ENCODE measurements at places on chromosomes 12 and 14. TPM values are rescaled to one million over a fixed set of nuclear protein-coding genes. Genes with fewer than 3 reads are reported as not detected.

Gene NUAK1
- 43.5 TPM for total RNA-seq

GRCh38 chr12:120428597-120429229 lies 9.2 kb upstream of the COX6A1 start:
- no peak for DNase-seq

GRCh38 chr14:20631023-20631879 lies 10.2 kb downstream of the OR6S1 start:
- DNase-seq: no peak

Gene PLEKHH1
- total RNA-seq: 30.6 TPM

Gene LMBR1L
- total RNA-seq: 46.2 TPM

Gene AQP6
- not detected for total RNA-seq

DNA sequence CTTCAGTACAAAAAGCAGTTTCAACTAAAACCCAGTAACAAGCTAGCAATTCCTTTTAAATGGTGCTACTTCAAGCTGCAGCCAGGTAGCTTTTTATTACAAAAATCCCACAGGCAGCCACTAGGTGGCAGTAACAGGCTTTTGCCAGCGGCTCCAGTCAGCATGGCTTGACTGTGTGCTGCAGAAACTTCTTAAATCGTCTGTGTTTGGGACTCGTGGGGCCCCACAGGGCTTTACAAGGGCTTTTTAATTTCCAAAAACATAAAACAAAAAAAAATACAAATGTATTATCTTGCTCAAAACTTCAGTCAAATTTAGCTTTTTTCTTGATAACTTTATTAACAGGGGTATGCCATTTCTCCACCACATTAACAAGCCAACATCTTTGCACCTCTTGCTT lies 3.6 kb upstream of the CLEC4E start:
- DNase-seq: no peak

GRCh38 chr12:6049587-6049986 lies 74.9 kb downstream of the VWF start:
- no peak for DNase-seq

GRCh38 chr12:50276912-50277671 lies 6.2 kb downstream of the LIMA1 start:
- no peak for DNase-seq

DNA sequence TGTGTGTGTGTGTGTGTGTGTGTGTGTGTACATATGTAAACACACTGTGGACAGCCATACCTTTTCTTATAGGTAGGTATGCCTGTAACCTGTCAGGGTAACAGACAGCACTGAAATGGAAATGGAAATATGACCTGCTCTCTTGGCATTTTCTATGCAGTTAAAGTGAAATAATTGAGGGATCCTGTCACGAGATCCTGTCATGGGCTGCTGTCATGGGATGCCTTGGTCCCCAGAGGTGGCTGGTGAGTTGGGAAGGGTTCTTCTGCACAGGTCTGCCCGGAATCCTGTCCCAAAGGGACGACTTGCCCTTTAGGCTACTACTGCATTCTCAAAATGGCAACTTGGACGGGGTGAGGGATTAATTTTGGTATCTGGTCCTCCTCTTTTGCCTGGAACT lies 47.3 kb downstream of the ELK3 start:
- no peak for DNase-seq

DNA sequence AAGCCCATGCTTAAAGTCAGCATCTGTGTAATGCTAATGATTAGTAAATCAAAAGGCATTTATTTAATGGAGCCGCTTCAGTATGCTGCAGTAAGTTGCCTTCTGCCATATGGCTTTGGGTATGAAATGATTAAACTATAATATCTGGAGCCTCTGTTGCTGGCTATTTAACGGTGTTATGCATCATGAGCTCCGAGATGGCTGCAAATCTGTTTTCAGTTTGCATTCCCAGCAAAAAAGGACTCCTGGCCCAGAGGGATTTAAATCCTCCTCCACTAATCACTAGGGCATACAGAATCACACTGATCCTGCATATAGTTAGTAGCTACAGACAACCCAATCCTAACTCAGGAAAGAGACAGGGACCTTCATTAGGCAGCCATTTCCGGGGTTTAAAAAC lies 171.5 kb upstream of the EEA1 start:
- DNase-seq: no peak

Gene SLC39A5
- 1.3 TPM for total RNA-seq

Gene GLIPR1
- total RNA-seq: 1.8 TPM

DNA sequence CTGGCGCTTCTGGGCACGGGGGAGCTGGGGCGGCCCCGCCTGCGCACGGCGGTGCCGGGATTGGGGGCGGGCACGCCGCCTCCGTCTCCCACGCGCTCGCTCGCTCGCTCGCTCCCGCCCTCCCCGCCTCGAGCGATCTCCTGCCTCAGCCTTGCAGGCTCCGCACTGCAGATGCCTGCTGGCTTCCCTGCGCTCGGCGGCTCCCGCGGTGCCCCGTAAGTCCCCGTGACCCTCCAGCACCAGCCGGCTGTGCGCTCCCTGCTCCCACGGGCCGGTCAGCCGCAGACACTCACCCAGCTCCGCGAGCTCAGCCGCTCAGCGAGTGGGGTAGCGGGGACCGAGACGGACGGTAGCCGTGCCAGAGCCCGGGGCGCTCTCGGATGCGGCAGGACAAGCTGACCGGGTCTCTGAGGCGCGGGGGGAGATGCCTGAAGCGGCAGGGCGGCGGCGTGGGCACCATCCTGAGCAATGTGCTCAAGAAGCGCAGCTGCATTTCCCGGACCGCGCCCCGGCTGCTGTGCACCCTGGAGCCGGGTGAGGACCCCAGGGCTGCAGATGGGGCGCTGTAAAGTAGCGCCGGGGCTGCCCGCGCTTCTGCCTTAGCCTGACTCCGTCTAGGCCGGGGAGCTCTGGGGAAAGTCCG lies at the start of gene TBC1D30:
TBC1D30 (plus strand) TSS at position 148 of the 643 bp plus-strand sequence; CDS start at position 381, 233 bp downstream.
- no peak for DNase-seq

DNA sequence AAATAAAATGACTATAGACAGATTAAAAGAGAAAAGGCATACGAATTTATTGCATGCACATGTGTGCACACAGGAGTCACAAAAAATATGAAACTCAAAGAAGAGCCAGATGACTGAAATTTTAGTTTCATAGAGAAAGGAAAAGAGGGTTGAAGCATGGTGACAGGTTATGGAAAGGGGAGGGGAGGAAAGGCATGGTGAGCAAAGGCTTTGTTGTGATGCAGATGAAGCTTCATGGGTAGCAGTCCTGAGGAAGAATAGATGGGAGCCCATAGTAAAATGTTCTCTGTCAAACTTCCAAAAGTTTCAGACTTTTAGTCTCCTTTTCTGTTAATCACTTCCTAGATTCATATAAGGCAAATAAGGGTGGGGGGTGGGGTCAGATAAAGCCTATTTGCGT lies 612.7 kb upstream of the ATP2B1 start:
- no peak for DNase-seq

- no peak for DNase-seq
These were observed 243.0 kb downstream of the TTC8 start for GRCh38 chr14:89067293-89067972.

- DNase-seq: no peak
These were observed 14.4 kb upstream of the AACS start for GRCh38 chr12:125050868-125051267.

- DNase-seq: no peak
These were observed 14.6 kb downstream of the HEATR5A start for GRCh38 chr14:31405599-31406232.

DNA sequence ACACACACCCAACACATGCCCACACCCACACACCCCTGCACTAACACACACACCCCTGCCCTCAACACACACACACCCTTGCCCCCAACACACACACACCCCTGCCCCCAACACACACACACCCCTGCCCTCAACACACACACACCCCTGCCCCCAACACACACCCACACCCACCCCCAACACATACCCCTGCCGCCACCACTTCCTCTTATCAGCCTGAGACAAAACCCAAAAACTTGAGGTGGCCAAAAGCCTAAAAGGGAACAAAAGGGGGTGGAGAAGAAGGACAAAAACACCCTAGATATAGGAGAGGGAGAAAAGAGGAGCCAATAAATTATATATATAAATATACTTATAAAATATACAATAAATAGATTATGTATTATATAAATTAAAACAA lies 9.1 kb upstream of the DEGS2 start:
- no peak for DNase-seq

Gene LIN7A
- total RNA-seq: 1.1 TPM

Gene HOXC9
- 6.5 TPM for total RNA-seq

Gene BCL2L2
- total RNA-seq: 35.4 TPM

GRCh38 chr14:101878822-101879528 lies 85.4 kb upstream of the DYNC1H1 start:
- no peak for DNase-seq

Gene DUSP16
- total RNA-seq: 20.3 TPM

DNA sequence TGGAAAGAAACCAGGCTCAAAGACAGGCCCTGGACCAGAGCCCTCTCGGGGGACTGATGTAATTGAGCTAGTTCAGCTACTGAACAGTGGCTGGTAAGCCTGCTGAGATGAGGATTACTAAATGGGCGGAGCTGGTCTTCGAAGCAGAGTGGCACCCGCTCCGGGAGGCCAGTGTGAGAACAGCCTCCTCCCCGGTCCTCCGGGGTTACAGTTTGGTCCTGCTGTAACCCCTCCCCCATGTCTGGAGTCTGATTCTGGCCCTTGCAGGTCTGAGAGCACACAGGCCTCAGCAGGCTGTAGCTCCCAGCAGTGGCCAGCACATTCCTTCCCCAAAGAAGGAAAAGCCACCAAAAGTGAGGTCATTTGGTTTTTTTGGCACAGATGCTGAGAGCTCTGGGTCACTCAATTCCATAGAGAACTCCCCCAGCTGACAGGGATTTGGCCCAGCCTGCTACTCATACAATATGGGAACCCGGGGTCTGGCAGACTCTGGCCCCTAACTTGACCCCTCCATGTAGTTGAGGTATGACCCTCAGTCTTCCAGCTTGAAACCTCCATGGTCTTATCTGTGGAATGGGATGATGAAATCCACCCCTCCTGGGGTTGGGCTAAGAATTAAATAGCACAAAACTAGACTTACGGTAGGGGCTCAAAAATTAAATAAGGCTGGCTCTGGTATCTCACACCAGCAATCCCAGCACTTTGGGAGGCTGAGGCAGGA lies 39.0 kb downstream of the ACTN1 start:
- DNase-seq: no peak

DNA sequence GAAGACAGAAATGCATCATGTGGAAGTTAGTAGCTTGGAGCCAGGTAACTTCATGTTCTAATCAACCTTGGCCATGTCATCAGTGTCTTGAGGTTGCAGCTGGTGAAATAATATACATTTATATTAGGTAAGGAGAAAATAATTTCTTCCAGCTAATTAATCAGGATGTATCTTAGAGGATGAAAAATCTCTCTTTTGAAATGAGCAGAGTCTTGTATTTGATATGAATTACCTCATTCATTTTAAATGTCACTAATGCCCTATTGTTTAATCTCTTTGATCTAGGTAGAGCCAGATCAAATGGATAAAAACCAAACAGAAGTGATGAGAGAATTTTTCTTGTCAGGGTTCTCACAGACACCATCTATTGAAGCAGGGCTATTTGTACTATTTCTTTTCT lies at the start of gene OR4Q2:
OR4Q2 (plus strand) TSS at position 301 of the 400 bp plus-strand sequence.
- no peak for DNase-seq

Gene KRT7
- total RNA-seq: 95.8 TPM

DNA sequence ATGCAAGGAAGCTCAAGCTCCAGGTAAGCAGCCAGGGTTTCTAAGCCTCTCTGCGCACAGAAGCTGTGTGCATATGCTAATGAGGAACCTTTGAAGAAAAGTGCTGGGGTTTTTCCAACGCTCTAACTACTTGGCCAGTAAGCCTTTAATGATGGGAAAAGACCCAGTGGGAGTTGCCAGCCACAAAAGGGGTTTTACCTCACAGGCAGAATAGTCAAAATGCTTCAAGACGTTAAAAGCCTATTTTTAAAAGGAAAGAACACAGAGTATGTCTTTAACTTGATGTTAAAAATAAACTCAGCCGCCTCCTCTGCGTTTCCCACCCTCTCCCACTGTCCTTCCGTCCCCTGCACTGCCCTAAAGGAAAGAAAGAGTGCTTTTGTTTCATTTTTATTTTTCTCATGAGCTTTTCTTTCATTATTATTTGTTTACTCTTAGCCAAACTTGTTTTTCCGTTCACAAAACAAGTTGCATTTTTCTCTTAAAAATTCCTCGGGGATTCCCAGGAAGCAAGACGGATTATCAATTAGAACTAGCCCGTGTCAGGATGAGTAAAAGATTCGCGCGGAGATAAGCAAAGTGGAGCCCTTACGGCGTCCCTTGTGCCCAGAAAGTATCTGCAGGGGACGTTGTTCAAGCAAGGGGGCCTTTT lies 209.8 kb upstream of the NUDT4 start:
- no peak for DNase-seq

DNA sequence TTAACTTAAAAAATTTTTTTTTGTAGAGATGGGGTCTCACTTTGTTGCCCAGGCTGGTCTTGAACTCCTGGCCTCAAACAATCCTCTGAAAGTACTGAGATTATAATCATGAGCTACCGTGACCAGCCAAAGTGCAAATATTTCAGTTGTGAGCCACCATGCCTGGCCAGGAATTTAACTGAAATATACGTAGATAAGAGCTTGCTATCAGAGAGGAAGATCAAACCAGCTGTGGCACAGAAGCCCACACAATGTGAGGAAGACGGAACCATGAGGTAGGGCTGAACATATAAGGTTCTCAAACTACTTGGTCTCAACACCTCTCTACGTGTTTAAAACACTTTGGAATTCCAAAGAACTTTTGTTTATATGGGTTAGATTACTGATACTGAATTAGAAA lies 29.1 kb downstream of the ATG14 start:
- no peak for DNase-seq

- no peak for DNase-seq
These were observed 21.8 kb upstream of the CPM start for GRCh38 chr12:68954811-68955210.

Gene C14orf180
- total RNA-seq: 0.30 TPM

GRCh38 chr12:89857652-89858274 lies 149.1 kb upstream of the ATP2B1 start:
- no peak for DNase-seq

DNA sequence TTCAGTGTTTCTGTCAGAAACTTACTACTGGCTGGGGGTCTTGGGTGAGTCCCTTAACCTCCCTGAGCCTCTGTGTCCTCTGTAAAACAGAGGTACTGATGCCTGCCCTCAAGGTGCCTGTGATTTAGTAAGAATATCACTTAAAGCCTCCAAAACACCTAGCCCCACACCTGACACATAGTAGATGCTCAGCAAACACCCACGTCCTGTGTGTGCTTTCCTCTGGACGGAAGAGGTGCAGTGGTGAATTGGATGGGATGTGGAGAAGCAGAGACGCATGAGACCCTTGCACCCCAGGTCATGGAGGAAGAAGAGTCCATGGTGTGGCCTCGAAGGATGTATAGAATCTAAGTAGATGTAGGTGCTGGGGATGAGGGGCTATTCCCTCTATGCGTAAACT lies 110.6 kb downstream of the LGMN start:
- DNase-seq: no peak

GRCh38 chr12:128644664-128645296 lies 179.0 kb downstream of the SLC15A4 start:
- no peak for DNase-seq

Gene NFE2
- 1.4 TPM for total RNA-seq

- no peak for DNase-seq
These were observed 2.7 kb upstream of the TRAF3 start for GRCh38 chr14:102774391-102775153.

DNA sequence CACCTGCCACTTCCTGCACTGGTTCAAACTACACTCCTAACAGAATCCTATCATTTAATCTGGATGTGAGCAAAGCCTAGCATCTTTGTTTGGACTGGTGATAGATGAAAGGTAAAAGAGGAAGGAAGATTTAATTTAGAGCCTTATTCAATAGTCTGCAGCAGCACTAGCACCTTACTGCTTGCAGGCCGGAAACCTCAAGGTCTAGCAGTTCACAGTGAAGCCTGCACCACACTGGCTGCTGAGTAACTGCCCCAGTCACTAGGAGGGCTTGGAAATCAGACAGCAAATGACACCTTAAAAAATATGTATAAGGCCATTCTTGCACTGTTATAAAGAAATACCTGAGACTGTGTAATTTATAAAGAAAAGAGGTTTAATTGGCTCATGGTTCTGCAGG lies 358.0 kb downstream of the DAD1 start:
- no peak for DNase-seq
